Femur (tissue), 1 donor: ENCODE measurements at places on chromosomes 5 and 9.

- DNase-seq = peak; percentile 37
Measured at GRCh38 chr5:81187885-81188284, 45.2 kb upstream of the CKMT2 start.

DNA sequence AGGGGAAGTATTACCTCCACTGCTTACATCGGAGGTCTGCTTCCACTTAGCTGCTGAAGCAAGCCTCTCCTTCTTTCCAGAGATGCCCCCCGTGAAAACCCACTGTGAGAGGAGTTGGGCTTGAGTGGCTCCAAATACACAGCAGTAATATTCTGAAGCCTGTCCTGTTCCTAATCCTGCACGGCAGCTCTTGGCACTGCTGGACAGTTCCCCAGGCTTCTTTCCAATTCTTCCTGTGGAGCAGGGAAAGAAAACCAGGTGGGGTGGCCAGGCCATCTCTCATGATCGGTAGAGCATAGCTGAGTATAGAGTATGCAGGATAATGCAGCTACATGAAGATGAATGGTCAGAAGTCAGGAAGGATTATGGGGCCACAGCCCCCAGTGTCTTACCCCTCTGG, 335.3 kb downstream of the MARCHF11 start:
- DNase-seq = peak; percentile 40

GRCh38 chr5:138685193-138685745, 68.0 kb upstream of the CTNNA1 start:
- DNase-seq = no peak

DNA sequence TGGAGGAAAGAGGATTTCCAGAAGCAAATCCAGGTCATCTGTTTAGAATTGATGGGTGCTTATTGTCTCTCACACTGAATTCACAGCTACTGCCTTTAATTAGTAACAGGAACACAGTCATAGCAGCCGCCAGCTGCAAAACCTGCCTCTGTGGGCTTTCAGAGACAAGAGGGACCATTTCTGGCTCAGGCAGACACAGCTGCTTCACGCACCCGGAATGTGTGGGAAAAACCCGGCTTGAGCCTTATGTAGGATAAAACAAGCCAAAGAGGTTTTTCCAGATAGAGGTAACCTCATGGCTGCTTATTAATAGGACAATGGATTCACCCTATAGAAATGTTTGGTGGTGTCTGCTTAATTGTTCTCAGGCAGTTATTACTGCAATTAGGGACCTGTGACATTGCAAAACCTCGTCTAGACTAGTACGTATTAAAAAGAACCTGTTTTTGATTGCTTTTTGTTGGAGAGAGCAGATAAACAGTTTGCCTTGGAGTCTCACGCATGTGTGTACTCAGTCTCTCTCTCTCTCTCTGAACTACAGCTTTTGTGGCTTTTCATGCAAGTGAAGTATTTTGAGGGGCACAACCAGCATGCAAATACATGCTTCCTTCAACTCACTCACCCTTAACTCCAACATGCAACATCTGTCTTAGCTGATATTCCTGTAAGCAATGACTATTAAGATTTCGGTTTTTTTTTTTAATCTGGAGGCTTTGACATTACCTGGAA, 302.7 kb downstream of the PLK2 start:
- DNase-seq = peak; percentile 79

DNA sequence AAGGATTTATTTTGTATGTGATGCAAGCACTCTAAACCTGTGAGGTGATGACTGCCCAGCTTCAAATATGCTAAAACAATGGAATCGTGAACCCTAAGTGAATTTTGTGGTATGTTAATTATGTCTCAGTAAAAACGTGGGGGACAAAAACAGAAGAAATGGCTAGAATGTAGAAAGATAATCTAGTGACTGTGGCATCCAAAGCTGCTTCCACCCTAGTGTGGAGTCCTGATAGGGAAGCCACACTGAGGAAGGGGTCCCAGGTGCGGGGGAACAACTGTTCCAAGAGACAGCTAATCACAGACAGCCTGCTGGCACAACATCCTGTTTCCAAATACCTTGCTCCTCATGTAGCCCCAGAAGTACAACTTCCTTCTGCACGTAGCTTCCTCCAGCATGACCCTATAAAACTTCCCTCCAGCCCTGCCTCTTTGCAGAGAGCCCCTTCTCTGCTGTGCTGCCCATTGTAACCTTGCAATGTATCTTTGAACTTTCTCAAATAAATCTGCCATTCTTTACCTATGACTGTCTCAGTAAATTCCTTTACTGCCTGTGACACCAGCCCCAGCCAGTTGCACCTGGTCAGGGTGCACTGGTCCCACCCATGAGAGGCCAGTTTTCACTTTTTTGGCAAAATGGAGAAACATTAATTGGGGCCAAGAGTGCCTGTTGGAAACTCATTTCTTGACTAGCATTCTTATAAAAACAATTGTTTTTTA, 4.9 kb downstream of the GMCL2 start:
- DNase-seq = no peak

DNA sequence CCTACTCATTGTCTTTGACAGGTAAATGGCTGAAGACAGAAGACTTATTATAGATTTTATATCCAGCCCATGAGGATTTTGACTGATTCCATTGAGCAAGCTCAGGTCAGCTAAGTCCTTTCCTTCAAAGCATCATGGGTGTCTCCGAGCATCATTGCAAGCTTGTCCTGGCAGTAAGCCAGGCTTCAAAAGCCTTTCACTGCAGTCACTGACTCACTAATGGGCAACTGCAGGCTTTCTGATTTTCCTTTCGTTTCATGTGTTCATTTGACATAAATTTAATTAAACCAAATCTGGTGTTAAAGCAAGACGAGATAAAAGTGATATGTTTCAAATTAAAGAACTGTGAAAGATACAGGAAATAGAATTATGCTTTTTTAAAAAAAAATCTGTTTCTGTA, 426.2 kb downstream of the ANXA1 start:
- DNase-seq = no peak

- DNase-seq = peak; percentile 48
Measured at GRCh38 chr5:178777520-178777919, 47.1 kb upstream of the ZNF354A start.

DNA sequence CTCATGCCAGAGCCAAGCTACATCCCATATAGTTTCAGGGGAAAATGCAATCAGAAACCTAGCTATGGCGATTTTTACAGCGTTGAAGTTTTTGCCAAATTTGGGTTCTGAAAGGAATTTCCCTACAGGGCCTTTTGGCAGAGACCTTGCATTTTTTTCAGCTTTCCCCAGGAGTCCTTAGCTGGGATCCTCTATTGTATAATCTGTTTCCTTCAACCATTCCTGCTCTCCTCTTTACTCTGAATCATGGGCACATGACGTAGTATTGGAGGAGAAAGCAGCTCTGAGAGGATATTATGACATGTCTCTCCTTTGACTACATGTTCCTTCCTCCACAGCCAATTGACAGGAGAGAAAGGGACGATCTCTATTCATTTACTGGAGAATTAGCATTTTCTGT, 118.5 kb upstream of the ERCC6L2 start:
- no peak for DNase-seq

DNA sequence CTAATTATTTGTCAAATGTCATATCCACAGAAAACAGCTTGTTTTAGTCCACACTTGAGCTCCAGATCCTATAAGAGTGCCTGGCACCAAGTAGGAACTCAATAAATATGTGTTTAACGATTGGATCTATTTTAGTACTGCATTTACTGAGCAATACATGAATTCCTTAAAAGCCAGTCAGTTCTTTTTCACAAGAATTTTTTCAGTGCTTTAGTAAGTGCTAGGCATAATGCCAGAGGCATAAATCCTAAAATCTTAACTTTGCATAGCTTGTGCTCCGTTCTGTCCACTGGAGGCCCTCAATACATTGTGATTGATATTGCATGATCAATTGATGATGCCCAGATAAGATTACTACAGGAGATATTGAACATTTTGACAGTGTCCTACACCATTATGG, 67.3 kb upstream of the PCSK5 start:
- DNase-seq = no peak

- no peak for DNase-seq
Measured at GRCh38 chr5:1789834-1790471, 9.7 kb downstream of the MRPL36 start.

DNA sequence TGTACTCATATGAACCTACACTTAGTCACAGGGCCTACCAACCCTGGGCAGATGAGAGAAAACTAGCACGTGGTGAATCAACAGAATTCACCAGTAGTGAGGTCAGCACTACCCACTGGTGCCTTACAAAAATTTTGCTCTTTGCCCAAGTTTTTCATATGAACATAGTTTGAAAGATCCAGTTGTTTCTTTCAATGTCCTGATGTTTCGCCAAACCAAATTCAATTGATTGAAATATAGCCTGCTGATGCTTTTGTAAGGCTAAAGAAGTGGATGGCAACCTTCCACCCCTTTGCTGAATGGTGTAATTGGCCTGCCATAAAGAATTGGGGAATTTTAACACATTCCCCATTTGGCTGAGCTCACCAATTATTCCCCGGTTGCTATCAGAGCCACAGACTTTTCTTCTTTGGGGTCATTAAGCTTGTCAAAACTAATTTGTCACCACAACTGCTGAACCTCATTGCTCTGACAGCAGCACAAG, 339.2 kb downstream of the GLIS3 start:
- DNase-seq = no peak

- no peak for DNase-seq
Measured at GRCh38 chr5:157290156-157290980, 24.4 kb downstream of the CYFIP2 start.

GRCh38 chr5:163339148-163339547, 98.2 kb upstream of the CCNG1 start:
- no peak for DNase-seq

DNA sequence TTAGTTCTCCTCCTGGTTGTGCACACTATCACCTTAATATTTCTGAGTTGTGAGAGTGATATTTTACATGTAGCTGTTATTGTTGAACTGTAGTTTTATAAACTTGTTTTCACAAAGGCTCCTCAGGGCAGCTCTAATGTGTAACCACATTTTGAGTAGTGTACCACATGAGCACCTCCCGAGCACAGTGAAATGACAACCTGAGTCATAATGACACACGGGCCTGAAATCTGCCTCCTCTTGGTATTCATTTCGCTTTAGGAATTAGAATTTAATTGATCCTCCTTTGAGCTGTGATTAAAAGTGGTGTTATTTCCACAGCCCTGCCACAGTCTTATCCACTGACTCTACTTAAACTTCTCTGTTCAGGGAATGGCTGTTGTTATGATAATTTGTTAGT, 7.9 kb downstream of the MTRR start:
- DNase-seq = no peak

DNA sequence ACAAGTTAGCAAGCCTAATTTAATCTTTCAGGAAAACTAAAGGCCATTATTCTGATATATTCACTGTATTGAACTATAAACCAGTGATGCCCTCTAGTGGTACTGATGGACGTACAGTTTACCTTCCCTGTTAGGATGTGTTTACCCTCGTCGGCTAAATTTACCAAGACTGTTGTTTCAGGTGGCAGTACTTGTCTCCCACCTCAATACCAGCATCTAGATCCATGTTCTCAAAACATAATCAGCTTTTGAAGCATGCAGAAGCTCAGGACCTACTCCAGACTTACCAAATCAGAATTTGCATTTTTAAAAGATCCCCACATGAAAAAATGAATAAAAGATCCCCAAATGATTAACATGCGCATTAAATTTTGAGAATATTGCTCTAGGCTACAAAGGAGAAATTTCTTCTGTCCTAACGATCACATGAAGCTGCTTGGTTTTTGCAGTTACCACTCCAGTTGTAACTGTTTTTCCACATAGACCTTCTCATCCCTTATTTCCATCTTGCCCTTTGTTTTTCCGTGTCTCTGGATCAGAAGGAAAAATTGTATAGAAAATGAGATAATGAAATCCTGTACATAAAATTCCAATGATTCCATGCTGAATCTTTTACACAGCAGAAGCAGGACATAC, 3.2 kb upstream of the BAAT start:
- no peak for DNase-seq

GRCh38 chr5:55929020-55929799, 65.6 kb downstream of the IL6ST start:
- no peak for DNase-seq

DNA sequence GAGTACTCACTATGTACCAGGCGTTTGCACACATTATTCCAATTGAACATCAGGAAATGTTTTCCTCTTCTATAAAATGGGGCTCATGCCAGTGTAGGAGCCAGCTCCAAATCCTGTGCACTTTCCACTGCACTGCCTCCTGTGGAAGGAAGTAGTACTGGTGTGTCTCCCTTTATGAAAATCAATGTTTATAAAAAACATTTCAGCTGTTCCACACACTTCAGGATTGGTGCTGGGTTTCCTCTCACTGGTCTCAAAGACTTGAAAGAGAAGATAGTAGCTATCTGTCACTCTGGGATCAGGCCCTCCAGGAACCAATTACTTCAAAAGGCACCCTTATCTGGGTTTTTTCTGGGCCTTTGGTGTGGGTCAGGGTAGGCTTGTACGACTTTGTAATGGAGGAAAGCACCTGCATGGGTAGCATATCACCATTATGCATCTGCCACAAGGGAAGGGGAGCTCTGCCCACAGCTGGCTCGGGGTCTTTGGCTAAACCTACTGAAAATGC, 32.5 kb downstream of the RAB14 start:
- no peak for DNase-seq

GRCh38 chr9:92727716-92728700, 36.6 kb downstream of the BICD2 start:
- DNase-seq = peak; percentile 16

GRCh38 chr5:78537821-78538220, 110.8 kb downstream of the LHFPL2 start:
- DNase-seq = peak; percentile 57

- DNase-seq = peak; percentile 31
Measured at GRCh38 chr5:124343451-124343867, 403.0 kb downstream of the ZNF608 start.

- no peak for DNase-seq
Measured at GRCh38 chr5:170442391-170442790, 53.2 kb upstream of the KCNMB1 start.

- DNase-seq = peak; percentile 90
Measured at GRCh38 chr9:121598167-121598964, 53.1 kb upstream of the DAB2IP start.

- no peak for DNase-seq
Measured at GRCh38 chr5:4233671-4234070, 638.0 kb downstream of the IRX1 start.

- DNase-seq = no peak
Measured at GRCh38 chr5:51433052-51433710, 49.9 kb downstream of the ISL1 start.

- no peak for DNase-seq
Measured at GRCh38 chr9:82665324-82665723, 397.6 kb downstream of the RASEF start.

GRCh38 chr5:96562614-96563013, 99.6 kb upstream of the CAST start:
- DNase-seq = no peak

DNA sequence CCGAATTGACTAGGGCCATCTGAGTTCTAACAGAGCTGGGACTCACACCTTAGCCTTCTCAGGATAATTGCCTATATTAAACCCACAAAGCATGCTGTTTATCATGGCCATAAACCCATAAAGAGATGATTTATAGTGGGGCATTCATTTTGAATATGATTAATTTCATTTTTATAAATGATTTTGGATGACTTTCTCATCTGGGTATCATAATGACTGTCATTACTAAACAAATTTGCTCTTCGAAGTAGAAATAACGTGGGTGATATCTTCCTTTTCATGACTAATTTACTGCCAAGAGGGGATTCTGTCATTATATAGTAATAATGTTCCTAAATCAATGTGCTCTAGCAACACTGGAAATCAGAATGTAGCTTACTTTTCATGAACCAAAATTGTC, 498.2 kb downstream of the CDH12 start:
- DNase-seq = no peak
